ENCODE measurements at places on chromosomes 5 and 9. TPM values are rescaled to one million over a fixed set of nuclear protein-coding genes. Genes with fewer than 3 reads are reported as not detected.

Gene NOP16
- 99.0 TPM for total RNA-seq

GRCh38 chr5:136016945-136017530, 11.8 kb upstream of the TGFBI start:
- no peak for ATAC-seq

GRCh38 chr5:17020678-17021601, 84.9 kb upstream of the MYO10 start:
- ATAC-seq = no peak

GRCh38 chr5:6338871-6339270, 39.5 kb downstream of the MED10 start:
- ATAC-seq = no peak

DNA sequence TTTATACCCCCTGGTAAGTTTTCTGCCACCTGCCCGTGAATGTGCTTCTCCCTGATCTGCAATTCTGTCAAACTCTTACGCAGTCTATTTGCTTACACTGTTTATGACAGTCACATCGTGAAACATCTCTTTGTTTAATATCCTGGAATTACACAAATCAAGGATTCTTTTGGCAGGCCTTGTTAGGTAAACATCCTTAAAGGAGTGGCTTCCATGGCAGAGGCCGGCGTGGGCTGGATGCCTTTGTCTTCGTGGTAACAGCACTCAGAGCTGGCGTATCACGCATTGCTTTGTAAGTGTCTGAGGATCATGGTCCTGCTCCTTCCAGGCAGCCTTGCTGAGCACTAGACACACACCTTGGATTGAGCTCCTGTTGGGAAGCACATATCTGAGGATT, 145.7 kb downstream of the IRX1 start:
- no peak for ATAC-seq

GRCh38 chr9:93097511-93098201, 1.6 kb downstream of the CARD19 start:
- ATAC-seq = no peak
